Fibroblast of lung (primary cell): ENCODE measurements at places on chromosomes 12 and 14. TPM values are rescaled to one million over a fixed set of nuclear protein-coding genes. Genes with fewer than 3 reads are reported as not detected.

The SCNN1A gene
- under 0.01 and 0.26 TPM in 2 replicates for total RNA-seq

DNA sequence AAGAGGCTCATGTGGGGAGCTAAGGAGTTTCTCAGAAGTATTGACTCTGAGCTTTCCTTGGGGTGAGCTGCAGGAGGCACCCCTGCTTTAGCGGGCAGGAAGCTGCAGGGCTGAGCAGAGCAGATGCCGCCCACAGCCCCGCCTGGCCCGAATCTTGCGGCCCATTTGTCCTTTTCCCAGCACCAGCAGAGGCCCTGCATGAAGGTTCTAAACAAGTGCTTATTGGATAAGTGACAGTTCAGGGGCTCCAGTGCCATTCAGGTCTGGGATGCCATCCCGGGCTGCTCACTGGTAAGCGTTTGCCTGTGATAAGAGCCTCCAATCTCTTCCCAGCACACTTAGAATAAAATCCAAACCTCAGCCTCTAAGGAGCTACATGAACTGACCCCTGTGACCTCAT, 11.4 kb downstream of the RILPL1 start:
- H3K4me3 ChIP-seq: no peak overlapping the region
- H3K27me3 ChIP-seq: no peaks in the 10 kb centered on the region
- peaks cover 17% of the 10 kb centered on the region for H3K36me3 ChIP-seq
- H3K27ac ChIP-seq: no peak overlapping the region
- H3K4me1 ChIP-seq: no peaks in the 10 kb centered on the region

DNA sequence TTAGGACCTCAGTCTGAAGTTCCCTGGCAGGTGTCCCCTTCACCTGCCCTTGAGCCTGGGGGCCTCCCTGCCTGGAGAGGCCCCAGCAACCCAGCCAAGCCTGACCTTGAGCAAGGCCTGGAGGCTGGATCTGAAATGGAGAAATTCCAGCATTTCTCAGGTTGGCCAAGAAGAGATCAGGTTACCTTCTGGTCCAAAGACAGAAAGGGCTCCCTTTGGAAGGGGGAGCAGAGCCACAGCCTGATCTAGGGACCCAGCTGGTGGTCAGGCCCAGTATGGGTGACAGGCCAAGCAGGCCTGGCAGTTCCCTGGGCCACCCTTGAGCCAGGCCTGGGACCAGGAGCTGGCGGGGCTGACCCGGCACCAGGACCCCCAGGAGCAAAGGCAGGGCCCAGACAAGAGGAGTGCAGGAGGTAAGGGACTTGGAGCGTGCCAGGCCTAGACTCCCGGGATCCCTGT, 82.8 kb downstream of the TNFAIP2 start:
- no peaks in the 10 kb centered on the region for H3K36me3 ChIP-seq
- no peak for DNase-seq
- H3K4me1 ChIP-seq: peaks cover 6% of the 10 kb centered on the region
- peak overlapping the region; percentile 59 for H3K27ac ChIP-seq

DNA sequence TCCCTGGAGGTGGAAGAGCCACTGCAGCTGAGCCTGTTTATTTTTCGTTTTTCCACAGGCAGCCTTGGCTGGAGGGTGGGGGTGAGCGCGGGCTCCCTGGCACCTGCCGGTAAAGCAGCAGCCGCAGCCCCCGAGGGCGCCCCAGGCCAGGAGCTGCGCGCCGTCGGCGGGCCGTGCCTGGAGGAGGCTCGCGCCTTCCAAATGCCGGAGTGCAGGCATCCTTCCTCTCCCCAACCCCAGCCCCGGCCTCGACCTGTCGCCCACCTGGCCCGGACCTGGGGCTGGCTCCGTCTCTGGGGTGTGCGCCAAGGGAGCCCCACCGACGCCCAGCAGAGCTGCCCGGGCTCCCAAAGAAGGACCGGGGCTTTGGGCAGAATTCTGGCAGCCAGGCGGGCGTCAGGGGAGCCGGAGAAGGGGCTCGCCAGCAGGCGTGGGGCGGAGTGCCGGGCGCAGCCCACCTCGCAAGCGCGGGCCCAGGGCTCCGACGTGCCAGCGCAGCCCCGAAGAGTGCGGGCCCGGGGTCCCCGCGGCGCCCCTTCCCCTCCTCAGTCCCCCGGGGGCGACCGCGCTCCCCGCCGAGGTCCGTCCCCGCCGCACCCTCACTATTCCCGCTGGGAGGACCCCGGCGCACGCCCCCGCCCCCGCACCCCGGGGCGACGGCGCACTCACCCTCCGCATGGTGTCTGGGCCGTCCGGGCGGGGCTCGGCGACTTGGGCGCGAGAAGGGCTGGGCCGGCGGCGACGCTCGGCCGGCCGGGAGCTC, 130.3 kb downstream of the NDUFA12 start:
- H3K4me1 ChIP-seq: no peaks in the 10 kb centered on the region
- H3K27ac ChIP-seq: no peak overlapping the region
- H3K36me3 ChIP-seq: no peaks in the 10 kb centered on the region
- no peak overlapping the region for H3K4me3 ChIP-seq
- H3K27me3 ChIP-seq: peaks cover 51% of the 10 kb centered on the region
